ENCODE measurements at places on chromosomes 5 and 9. TPM values are rescaled to one million over a fixed set of nuclear protein-coding genes. Genes with fewer than 3 reads are reported as not detected.

PCA3 gene
- not detected for total RNA-seq

TRAF1 gene
- total RNA-seq = 3.9 TPM

KDM4C gene
- 8.4 TPM for total RNA-seq

HAVCR2 gene
- not detected for total RNA-seq

FOXD4L3 gene
- total RNA-seq = not detected

UNC13B gene
- total RNA-seq = 15.8 TPM

C7 gene
- total RNA-seq = 1.4 TPM

DOLPP1 gene
- 12.7 TPM for total RNA-seq

GTF3C4 gene
- total RNA-seq = 9.7 TPM

SLCO6A1 gene
- total RNA-seq = not detected

SLC2A6 gene
- 32.6 TPM for total RNA-seq

SMIM33 gene
- not detected for total RNA-seq

GCNT4 gene
- 0.58 TPM for total RNA-seq

PCDHGB5 gene
- 7.2 TPM for total RNA-seq

ACTBL2 gene
- total RNA-seq = 3.2 TPM

BARHL1 gene
- not detected for total RNA-seq

MEGF10 gene
- not detected for total RNA-seq

CTXN3 gene
- total RNA-seq = not detected

FAXDC2 gene
- total RNA-seq = 8.5 TPM

FBP2 gene
- total RNA-seq = 0.29 TPM

ARPC5L gene
- total RNA-seq = 30.5 TPM

FBXO10 gene
- total RNA-seq = 9.0 TPM

PCDHGA2 gene
- 1.4 TPM for total RNA-seq

PROB1 gene
- 2.3 TPM for total RNA-seq

PALM2AKAP2 gene
- 0.53 TPM for total RNA-seq

ANKRD34B gene
- total RNA-seq = not detected

KIAA1958 gene
- total RNA-seq = 0.53 TPM

COX7C gene
- total RNA-seq = 240 TPM

SNCB gene
- total RNA-seq = not detected

PCDHB7 gene
- under 0.01 TPM for total RNA-seq

CRHBP gene
- not detected for total RNA-seq

ADGRV1 gene
- not detected for total RNA-seq

Measured in myometrial cell (primary cell).